ENCODE measurements at places on chromosomes 11 and 22.

GRCh38 chr11:104907521-104908185, 9.4 kb upstream of the CASP12 start:
- no peak for DNase-seq

GRCh38 chr11:66884443-66884842, 27.6 kb downstream of the LRFN4 start:
- DNase-seq: no peak

DNA sequence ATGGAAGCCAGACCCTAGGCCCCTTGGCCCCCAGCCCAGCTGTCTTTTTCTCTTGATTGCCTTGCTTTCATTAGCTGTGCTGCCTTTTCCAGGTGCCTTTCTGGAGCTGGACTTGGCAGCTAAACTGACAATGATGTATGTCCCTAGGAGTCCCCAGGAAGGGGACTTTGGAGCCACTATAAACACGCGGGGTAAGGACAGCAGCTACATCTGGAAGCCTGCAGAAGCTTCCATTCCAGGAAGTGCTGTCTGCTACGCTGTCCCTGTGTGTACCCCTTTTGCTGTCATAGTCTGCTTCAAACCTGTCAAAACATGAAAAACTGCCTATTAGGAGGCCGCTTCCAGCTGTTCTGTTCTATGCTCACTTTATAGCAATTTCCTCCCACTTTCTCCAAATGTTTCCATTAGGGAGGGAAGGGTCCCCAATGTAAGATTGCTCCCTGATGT, 153.3 kb upstream of the RAG2 start:
- DNase-seq: no peak

DNA sequence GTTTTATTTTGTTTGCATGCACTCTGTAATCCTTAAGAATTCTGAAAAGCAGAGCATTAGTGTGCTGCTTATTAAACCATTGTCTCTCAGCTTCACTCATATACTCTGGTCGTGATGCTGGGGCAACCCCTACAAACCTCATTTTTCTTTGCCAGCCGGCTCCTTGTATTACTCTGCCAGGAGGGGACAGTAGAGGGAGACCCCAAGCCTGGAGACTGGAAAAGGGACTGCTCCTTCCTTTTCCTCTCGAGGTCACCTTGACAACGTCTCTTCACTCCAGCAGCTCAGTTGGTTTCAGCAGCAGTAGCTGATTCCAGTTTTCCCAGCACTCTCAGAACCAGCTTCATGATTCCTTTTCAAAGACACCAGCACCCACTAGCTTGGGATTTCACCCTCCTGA, 2.8 kb upstream of the JHY start:
- DNase-seq: no peak

- no peak for DNase-seq
These were observed 7.4 kb upstream of the PMM1 start for GRCh38 chr22:41596776-41597634.

DNA sequence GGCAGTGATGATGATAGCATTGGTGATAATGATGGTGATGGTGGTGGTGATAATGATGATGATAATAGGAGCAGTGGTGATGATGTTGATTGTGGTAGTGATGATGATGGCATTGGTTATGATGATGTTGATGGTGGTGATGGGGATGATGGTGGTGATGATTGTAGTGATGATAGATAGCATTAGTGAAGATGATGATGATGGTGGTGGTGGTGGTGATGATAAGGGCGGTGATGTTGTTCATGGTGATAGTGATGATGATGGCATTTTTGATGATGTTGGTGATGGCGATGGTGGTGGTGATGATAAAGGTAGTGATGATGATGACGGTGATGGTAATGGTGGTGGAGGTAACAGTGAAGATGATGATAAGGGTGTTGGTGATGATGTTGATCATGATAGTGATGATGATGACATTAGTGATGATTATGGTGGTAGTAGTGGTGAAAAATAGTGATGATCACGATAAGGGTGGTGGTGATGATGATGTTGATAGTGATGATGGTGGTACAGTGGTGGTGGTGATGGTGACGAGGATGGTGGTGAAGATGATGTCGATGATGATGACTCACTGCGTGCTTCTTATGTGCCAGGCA, 93.0 kb downstream of the MPPED1 start:
- DNase-seq: no peak

DNA sequence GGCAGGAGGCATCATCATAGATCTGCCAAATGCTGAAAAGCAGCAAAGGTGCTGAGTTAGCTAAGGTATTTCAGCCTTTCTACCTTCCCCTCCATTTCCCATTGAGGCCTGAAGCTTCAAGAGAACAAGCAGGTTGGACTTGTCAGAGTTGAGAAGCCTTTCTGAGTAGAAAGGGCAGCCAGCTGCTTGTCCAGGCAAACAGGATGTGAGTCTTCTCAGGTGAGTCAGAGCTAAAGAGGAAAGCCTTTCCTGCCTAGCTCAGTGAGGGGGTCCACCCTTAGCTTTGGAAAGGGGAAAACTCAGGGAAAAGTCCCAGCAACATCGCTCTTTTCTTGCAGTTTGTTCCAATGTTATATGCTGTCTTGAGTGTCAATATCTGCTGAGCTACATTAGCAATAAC, 13.2 kb upstream of the MPZL2 start:
- DNase-seq: no peak

DNA sequence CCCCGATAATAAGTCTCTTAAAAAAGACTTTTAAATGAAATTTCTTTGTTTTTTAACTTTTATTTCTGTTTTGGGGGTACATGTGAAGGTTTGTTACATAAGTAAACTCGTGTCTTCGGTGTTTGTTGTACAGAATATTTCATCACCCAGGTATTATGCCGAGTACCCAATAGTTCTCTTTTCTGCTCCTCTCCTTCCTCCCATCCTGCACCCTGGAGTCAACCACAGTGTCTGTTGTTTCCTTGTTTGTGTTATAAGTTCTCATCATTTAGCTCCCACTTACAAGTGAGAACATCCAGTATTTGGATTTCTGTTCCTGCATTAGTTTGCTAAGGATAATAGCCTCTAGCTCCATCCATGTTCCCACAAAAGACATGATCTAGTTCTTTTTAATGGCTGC, 1.6 kb upstream of the GSTP1 start:
- no peak for DNase-seq

GRCh38 chr11:11626128-11626527, 4.3 kb upstream of the GALNT18 start:
- no peak for DNase-seq

- DNase-seq: no peak
These were observed 27.3 kb downstream of the PTPRJ start for GRCh38 chr11:48007677-48008076.

- no peak for DNase-seq
These were observed 2.1 kb downstream of the LRP5 start for GRCh38 chr11:68314203-68315170.

- DNase-seq: peak; percentile 49
These were observed 28.1 kb downstream of the CAPN1 start for GRCh38 chr11:65209711-65210360.

- no peak for DNase-seq
These were observed 33.0 kb upstream of the GCAT start for GRCh38 chr22:37774728-37775127.

DNA sequence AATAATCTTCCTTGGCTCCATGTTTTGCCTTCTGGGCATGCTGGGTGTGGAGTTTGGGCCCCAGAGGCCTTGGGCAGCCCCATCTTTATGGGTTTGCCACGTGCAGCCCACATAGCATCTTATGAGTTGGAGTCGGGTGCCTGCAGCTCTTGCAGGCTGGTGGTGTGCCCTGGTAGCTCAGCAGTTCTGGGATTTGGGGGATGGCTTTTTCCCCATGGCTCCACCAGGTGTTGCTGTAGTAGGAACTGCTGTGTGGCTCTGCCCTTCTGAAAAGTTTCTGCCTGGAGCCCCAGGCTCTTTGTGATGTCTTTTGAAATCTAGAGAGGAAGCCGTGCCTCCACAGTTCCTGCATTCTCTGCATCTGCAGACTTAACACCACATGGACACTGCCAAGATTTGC, 16.8 kb downstream of the EED start:
- no peak for DNase-seq

DNA sequence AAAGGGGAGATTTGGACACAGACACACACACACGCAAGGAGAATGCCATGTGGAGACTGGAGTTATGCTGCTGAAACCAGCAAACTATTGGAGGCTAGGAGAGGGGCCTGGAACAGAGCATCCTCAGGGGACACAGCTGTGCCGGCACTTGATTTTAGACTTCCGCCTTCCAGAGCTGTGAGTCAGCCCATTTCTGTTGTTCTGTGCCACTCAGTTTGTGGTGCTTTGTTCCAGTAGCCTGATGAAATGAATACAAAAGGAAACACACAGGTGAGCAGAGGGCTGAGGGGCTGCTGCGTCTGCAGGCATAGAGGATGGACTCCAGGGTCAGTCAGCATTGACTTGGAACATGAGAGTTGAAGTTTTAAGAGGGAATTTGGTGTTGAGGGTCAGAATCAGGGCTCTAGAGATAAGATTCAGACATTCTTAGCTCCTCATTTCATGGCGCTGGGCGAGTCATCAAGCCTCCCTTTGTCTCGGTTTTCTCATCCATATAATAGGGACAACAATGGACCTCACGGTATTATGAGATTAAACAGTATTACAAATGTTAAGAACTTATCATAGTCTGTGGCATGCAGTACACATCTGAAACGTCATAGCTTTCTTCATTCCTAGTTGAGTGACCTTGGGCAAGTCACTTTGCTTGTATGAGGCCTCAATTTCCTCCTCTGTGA, 191.0 kb downstream of the MIAT start:
- DNase-seq: no peak

- DNase-seq: no peak
These were observed 202.9 kb downstream of the GRIK4 start for GRCh38 chr11:120714438-120714837.

GRCh38 chr11:120575461-120575860, 63.9 kb downstream of the GRIK4 start:
- DNase-seq: no peak

DNA sequence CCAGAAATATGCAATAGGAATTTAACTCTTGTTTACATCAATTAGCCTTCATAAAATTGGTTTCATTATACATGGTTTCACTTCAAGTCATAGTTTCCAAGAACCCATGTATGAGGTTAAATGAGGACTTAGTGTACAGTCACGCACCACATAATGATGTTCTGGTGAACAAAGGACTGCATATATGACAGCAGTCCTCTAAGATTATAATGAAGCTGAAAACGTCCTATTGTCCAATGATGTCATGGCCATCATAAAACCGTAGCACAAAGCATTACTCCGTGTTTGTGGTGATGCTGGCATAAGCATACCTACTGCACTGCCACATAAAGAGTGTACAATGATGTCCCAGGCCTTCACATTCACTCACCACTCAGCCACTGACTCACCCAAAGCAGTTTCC, 31.1 kb downstream of the SMCO4 start:
- DNase-seq: no peak

DNA sequence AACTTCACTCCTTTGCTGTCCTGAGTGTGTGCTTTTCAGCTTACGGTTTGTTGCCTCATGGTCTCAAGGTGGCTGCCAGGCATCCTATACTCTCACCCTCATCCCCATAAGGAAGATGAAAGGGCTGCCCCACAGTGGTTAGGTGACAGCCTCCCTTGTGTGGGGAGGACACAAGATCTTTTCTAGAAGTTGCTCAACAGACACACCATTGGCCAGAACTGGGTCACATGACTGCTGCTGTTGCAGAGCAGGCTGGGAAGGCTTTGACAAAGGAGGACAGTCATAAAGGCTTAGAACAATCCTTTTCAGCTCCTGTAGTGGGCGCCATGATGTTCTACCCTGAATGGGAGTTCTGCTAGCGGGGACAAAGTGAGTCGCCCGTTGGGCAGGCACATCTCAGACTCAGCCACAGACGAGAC, 69.7 kb upstream of the RASD2 start:
- DNase-seq: no peak

DNA sequence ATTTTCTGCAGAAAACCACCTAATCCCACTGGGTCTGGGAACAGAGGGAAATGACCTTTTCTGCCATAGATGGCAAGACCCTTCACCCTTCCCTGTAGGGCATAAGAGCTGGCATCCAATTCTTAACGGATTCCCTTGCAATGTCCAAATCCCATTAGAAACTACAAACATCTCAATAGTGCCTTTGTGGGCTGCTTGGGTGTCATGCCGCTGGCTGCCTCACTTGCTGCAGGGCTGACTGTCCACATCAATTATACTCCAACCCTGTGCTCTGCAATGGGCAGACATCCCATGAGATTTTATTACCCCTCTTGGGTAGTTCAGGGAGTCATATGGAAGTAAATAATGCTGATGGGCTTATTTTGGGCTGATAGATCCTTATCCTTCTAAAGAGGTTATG, 7.3 kb downstream of the GRAP2 start:
- DNase-seq: no peak

GRCh38 chr11:10604340-10604748, 35.9 kb upstream of the LYVE1 start:
- no peak for DNase-seq

- DNase-seq: no peak
These were observed 33.6 kb downstream of the MAP6 start for GRCh38 chr11:75635066-75635862.

DNA sequence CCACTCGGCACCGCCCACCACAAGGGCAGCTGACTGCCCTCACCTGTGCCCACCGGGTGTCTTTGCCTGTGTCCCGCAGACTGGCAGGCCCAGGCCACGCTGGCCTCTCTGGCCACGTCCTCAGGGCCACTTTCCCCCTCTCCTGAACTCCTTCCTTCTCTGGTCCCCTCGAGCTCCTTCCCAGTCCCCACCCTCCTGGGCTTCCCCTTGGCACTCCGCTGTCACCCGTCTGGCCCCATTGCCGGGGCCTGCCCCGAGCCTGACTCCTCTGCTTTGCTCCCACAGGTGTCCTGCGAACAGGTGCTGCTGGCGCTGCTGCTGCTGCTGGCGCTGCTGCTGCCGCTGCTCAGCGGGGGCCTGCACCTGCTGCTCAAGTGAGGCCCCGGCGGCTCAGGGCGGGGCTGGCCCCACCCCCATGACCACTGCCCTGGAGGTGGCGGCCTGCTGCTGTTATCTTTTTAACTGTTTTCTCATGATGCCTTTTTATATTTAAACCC, 14.2 kb downstream of the MCAT start:
- no peak for DNase-seq

DNA sequence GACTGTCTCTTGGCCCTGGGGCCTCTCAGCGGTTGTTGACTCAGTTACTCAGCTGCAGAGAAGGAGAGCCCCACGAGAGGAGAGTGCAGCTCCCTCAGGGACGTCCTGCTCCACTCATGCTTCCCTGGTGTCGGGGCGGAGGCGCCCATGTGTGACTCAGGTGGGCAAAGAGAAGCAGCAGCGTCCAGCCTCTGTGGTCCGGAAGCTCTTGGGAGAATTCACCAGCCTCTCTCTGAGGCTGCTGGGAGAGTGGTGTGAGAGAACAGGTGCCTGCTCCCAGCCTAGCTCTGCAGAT, 25.7 kb downstream of the GLB1L2 start:
- DNase-seq: no peak

GRCh38 chr11:8766988-8767374, 84.4 kb downstream of the RPL27A start:
- DNase-seq: no peak

DNA sequence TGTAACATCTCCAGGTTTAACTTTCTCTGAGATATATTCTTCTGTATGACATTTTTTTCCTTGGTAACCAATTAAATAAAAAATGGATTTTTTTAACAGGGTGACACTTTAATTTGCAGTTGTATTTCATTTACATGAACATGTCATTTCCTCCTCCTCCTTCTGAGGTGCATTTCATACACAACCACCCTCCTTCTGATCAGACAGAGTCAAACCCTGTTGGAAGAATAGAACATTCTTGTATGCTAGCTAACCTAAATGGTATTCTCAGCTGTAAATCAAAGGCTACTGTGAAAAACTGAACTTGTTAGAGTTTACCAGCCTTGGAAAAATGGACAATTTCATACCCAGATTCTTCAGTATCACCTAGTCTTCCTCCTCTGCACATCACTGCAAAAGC, 52.7 kb upstream of the CHRM4 start:
- no peak for DNase-seq
